ENCODE measurements at places on chromosomes 11 and 22.

DNA sequence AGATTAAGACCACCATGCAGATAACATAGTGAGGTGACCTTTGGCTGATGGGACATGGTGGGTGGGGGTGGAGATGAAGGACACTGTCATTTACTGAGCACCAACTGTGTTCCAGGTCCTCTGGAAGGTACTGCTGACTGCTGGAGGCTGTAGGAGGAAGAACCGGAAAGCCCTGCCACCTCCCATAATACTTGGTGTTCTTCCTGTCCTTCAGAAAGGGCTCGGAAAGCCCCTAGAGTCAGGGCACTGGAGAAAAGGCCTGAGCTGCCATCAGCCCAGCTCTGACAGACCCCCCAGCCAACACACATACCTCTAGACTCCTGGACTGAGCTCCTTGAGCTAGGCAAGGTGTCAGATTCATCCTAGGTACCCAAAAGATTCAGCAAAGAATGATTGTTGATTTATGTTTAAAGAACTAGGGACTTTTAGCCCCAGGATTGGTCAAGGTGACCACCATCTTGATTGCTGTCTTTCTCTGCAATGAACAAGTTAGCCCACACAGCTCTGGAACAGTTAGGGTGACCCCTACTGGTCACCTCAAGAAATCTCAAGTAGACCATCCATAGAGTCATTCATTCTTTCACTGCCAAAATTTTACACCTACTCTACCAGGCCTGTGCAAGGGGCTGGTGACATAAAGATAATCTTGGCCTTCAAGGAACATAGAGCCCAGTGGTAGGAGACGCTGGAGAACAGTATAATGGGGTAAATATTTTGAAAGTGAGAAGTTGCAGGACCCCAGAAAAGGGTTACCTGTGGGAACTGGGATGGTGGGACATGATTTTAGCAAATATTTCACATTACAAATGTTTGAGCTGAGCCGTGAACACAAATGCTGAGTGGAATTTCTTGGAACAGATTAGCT lies 39.4 kb downstream of the IRAG1 start:
- DNase-seq: no peak

DNA sequence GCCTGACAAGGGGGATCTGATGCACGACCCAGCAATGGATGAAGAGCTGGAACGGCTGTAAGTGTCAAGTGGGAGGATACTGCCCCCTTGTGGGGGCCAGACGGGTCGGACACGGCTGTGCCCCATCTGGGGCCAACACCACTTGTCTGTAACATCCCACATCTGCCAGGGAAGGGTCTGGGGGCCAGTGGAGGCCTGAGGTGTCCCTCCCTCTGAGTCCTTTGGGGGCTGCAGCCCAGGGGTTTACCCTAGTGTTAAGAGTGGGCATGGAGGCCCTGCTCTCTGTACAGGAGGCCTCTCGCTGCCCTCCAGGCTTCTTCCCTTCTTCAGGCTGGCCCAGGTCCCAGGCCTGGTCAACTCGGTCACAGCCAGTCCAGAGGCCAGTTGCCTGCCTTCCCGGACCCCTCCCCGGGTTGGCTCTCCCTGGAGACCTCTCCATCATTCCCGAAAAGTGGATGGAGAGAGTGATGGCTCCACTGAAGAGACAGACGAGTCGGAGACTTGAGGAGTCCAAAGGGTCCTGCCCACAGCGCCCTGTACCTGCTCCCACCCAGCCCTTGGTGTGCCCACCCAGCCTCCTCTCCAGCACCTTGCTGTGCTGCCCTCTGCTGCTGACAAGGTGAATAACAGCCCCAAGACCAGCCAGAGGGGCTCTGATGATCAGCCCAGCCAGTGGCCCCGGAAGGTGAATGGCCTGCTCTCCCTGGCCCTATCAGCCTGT lies 15.4 kb downstream of the ARFGAP2 start:
- DNase-seq: peak; percentile 57

DNA sequence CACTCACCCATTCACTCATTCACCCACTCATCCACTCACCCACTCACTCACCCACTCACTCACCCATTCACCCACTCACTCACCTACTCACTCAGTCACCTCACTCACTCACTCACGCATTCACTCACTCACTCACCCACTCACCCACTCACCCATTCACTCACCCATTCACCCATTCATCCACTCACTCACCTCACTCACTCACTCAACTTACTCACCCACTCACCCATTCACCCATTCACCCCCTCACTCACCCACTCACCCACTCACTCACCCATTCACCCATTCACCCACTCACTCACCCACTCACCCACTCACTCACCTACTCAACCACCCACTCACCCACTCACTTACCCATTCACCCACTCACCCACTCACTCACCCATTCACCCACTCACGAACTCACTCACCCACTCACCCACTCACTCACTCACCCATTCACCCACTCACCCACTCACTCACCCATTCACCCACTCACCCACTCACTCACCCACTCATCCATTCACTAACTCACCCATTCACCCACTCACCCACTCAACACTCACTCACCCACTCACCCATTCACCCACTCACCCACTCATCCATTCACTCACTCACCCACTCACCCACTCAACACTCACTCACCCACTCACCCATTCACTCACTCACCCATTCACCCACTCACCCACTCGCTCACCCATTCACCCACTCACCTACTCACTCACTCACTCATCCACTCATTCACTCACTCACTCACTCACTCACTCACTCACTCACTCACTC lies 13.7 kb downstream of the MUC5AC start:
- no peak for DNase-seq

DNA sequence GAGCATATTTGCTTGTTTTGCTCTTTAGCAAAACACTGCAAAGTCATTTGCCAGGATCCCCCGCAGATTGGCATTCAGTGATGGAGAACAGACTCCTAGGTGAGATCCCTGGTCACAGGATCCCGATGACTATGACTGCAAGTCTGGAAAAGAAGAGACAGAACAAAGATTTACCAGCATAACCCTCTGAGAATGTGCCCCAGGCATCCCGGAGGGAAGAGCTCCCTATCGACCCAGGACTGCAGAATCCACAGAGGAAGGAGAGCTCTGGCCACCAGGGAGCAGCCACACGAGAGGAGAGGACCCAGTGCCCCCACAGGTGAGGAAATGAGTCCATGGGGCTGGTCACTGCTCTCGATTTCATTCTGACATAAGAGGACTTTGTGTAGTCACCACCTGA lies 105.2 kb downstream of the ZNF280B start:
- no peak for DNase-seq

- no peak for DNase-seq
Observed at GRCh38 chr11:57154739-57155138, 27.0 kb upstream of the LRRC55 start.

DNA sequence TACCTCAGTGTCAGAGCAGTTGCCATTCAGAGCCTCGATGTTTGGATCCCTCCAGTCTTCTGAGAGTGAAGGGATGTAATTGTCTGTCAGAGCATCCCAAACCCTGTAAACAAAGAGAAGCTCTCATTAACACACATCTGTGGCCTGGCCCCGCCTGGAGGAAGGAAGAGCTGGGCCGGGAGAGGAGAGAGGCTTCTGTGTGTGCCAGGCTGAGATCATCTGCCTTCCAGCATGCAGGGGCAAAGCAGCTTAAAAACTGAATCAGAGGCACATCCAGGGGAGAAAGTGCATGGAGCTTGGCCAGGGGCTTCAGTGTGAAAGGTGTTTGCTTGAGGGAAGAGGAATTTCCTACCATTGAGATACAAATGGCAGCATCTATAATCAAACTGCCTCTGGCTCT lies 14.5 kb downstream of the FEZ1 start:
- DNase-seq: no peak

DNA sequence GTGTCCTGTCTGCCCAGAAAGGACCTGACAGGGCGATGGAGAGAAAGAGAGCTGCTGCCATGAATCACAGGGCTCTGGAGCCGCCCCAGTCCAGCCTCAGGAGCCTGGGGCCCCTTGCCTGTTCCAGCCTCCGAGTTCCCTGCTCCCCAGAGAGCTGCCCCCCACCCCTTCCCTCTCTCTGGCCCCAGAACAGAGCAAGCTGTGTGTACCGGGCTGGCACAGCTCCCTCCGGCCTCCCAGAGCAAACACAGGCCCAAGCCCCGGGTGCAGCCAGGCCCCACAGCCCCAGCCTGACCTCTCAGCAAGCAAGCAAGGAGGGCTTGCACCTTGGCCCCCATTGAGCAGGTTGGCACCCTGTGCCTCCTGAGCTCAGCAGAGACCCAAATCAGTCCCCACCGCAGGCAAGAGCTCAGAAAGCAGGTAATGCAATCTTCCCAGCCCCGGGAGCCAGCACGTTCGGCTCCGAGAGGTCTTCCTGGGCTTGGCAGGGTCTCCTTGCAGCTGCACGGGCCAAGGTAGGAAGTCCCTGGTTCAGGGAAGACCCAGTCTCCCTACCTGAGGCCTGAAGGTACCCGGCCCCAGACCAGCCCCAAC lies 1.4 kb downstream of the PACSIN3 start:
- DNase-seq: no peak

DNA sequence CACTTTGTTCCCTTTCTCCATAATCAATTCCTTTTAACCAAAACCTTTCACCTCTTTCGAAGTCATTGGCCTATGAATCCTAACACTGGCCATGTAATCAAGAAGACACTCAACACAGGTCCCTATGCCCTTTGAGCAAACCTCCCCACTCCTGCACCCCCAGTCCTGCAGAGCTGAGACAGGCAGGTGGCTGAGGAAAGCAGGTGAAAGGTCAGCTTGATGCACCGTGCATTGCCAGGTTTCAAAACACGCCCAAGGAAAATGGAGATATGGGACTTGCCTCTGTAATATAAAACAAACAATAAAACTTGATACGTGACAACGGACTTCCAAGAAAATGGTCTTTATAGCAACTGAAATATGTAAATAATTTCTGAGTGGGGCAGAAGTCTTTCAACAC lies 10.6 kb downstream of the CPT1A start:
- DNase-seq: no peak

DNA sequence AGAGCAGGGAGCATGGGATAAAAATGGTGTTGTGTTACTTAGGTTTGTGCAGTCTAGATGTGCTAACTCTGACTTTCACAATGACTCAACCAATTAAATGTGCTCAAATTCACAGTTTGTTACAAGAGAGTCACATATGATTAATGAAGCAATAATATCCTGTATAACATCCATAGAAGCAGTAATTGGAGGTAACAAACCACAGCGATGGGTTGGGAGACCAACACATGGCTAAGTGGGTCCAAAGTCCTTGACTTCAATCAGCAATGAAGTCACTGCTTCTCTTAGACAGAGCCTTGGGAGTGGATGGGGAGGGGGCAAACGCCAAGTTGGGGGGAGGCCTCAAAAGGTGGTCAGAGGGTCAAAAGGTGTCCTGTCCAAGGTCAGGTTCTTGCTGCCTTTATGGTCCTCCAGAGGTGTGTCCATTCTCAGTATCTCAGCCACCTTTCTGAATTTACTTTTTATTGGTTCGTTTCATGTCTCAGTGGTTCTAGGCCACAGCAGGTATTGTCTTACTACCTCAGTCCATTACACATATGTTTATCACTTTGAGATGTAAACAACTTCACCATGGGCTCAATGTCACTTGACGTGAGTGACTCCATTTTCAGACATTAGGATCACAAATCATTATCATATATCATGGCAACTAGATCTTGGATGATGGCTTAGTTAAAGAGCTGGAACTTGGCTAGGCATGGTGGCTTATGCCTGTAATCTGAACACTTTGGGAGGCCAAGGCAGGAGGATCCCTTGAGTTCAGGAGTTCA lies 32.4 kb downstream of the SLN start:
- no peak for DNase-seq

GRCh38 chr11:61124574-61125309 lies 22.5 kb downstream of the CD5 start:
- no peak for DNase-seq

DNA sequence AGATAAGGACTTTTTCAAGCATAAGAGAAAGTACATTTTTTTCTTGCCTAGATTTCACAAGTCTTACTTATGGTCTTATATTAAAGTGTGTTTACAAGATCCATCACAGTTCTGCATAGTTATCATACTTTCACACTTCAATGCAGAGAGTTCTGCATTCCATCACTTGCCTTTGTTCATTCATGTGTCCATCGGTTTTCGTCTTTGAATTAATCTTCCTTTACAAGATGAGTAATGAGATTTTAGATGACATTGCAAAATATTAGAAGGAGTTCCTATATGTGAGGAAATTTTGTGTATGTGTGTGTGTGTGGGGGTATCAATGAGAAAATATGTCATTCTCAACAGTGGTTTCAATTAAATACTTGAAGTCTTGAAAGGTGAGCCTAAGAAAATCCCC lies 98.1 kb upstream of the GUCY1A2 start:
- no peak for DNase-seq

GRCh38 chr22:20025401-20026203 lies 4.7 kb downstream of the TANGO2 start:
- no peak for DNase-seq

- no peak for DNase-seq
Observed at GRCh38 chr11:127738771-127739286, 738.3 kb upstream of the KIRREL3 start.

DNA sequence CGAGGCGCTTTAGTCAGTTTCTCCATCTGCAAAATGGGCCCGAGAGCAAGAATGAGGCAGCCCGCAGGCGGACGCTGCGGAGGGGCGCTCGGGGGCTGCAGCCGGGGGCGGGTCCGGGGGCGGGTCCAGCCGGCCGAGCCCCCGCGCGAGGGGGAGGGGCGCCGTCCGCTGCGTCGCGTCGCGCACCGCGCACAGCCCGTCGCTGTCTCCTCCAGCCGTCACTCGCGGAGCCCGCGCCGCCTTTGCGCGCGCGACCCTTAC lies 282 bp downstream of the PC start:
- no peak for DNase-seq

DNA sequence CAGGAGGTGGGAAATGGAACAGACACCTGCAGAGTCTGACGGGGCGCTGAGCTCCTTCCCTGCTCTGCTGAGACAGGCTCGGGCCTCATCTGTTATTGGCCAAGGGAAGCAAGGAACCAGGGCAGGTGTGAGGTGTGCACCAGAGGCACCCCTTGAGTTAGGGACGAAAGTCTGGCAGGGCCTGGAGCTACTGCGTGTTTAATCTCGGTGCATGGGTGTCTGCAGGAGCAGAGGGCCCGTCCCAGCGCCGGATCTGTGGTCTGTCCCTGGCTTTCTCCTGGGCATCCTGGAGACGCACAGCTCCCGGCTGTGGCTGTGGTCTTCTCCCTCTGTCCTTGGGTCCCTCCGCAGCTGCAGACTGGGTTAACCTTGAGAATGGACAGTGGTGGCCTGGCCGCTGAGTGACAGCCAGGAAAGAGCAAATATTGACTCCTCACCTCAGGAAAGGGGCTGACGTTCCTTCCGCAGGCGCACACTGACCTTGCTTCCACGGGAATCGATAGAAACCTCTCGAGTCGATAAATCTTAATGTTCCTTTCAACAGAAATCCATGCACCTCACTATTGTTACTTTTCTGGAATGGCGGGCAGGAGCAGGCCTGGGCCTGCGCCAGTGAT lies 975.6 kb downstream of the BRD1 start:
- DNase-seq: no peak

GRCh38 chr11:74546752-74547151 lies 45.6 kb upstream of the POLD3 start:
- no peak for DNase-seq

GRCh38 chr11:63855975-63856374 lies 17.1 kb downstream of the MARK2 start:
- DNase-seq: no peak

- no peak for DNase-seq
Observed at GRCh38 chr11:42337786-42338455, 878.5 kb upstream of the LRRC4C start.

Measured in activated naive CD8-positive, alpha-beta T cell treated with anti-CD3 and anti-CD28 coated beads for 36 hours (primary cell).